ENCODE measurements at places on chromosomes 3 and 15. TPM values are rescaled to one million over a fixed set of nuclear protein-coding genes. Genes with fewer than 3 reads are reported as not detected.

Gene REC114
- total RNA-seq = not detected

Gene NRG4
- total RNA-seq = 0.10 TPM

DNA sequence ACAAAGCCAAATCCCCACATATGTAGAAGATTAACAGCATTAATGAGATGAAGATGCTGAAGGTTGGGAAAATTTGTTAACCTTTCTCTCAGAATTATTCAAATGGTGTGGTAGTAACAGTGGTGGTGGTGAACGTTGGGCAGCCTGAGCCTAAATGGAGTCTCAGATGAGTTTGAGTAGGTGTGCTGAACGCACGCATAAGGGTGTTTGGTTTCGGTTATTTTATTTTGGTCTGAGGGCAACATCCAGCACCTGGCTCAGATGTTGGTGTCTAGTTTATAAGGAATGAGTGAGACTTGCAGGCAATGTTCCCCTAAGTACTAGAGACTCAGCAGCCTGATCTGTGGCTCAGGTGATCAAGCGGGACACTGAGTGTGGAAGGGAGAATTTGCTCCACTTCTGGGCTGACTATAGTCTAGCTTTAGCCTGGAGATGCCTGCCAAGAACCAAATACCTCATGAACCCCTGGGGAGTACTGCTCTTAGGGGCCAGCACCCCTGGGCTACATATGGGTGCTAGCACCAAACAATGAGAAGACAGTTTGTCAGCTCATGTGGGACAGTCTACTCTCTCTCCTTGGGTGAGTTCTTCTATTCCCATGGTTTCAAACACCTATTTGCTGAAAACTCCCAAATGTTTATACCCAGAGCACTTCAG is 39.5 kb upstream of the ATP2C1 start:
- DNase-seq = no peak

GRCh38 chr3:104788807-104789206 is 577.9 kb upstream of the ALCAM start:
- no peak for DNase-seq

- no peak for DNase-seq
Measured at GRCh38 chr15:84840741-84841429, 23.7 kb downstream of the ALPK3 start.

Data from skin of body (tissue), 3 donors.